ENCODE measurements at places on chromosomes 3 and 15.

GRCh38 chr3:186514296-186515002 is 29.7 kb downstream of the CRYGS start:
- no peak for DNase-seq

GRCh38 chr3:79954756-79955155 is 187.0 kb upstream of the ROBO1 start:
- no peak for DNase-seq

DNA sequence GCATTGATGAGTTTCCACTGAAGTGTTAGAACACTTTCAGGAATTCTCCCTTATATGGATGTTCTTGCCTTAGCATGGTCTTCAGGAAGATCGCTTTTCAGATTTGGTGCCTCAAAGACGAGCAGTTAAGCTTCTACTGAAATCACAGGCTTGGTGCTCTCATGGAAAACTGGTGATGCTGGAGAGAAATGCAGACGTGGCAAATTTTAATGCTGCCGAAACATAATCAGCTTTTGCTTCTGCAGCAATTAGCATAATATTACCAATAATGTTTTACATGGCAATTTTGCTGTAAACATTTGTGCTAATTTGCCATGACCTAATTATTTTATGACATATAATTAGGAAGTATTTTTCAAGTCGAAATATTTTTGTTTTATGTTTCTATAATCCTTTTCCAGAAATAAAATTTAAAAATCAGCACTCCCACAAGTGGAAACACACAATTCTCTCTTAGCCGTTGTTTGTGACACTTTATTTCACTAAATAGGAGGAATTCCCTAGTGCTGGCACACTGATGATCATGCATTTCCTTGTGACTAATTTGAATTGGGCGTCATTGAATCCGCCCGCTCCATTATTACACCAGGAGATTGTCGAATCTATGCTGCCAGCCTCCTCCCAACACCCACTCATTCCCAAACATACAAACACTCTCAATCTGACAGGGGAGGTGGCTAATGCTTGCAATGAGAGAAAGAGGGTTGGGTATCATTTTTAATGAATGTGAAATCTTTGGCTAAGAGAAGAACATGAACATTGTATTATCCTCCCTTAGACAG is 506.8 kb upstream of the PPP2R3A start:
- DNase-seq: no peak

DNA sequence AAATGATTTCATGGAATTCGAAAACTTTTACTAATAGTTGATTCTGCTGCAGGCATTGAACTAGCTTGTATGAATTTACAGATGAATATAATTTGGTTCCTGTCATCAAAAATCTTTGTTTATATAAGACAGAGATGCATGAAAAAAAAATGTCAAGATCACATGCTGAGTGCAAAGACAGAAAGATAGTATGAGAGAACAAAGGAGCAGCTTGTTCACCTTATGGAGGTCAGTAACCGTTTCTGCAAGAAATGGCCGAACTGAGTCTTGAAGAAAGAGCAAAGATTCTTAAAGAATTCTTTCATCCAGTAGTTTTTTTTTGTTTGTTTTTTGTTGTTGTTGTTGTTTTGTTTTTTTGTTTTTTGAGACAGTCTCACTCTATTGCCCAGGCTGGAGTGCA is 450.6 kb downstream of the TUSC7 start:
- DNase-seq: no peak

GRCh38 chr3:117509858-117510257 is 800.3 kb downstream of the TUSC7 start:
- DNase-seq: no peak

DNA sequence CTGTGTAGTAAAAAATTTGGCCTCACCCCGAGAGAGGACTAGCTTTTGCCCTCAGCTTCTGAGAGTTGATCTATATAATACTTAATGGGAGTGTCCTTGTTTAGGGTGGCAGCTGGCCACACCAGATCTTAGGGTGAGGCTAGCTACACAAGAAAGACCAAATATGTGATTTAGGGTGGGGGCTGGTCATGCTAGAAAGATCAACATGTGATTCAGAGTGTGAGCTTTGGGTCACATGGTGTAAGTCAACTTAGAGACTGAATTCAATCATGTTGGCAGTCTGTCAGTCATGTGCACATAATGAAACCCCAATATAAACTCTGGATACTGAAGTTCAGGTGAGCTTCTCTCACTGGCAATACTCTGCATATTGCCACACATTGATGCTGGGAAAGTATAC is 120.7 kb upstream of the DAZL start:
- no peak for DNase-seq

DNA sequence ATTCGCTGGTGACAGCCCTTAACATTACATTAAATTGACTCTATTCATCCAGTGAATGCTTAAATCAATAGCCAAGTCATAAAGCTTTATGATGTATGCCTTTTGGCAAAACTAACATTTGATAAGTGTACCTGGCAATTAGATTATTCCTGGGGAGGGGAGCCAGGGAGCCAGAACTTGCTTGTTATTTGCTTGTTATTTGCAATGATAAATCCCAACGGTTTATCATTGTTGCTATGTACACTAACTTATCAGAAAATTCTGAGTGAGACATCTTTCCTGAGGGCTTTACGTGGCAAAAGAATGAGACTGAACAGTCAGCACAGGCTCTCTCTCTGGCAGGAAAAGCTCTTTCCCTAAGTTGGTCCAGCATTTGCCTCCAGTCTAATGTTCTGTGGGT is 35.8 kb upstream of the FBN1 start:
- DNase-seq: no peak

All from CD4-positive, alpha-beta T cell (primary cell).